ENCODE measurements at places on chromosomes 7 and 10.

- DNase-seq: no peak
Observed at GRCh38 chr10:51371743-51372142, 297.5 kb downstream of the PRKG1 start.

DNA sequence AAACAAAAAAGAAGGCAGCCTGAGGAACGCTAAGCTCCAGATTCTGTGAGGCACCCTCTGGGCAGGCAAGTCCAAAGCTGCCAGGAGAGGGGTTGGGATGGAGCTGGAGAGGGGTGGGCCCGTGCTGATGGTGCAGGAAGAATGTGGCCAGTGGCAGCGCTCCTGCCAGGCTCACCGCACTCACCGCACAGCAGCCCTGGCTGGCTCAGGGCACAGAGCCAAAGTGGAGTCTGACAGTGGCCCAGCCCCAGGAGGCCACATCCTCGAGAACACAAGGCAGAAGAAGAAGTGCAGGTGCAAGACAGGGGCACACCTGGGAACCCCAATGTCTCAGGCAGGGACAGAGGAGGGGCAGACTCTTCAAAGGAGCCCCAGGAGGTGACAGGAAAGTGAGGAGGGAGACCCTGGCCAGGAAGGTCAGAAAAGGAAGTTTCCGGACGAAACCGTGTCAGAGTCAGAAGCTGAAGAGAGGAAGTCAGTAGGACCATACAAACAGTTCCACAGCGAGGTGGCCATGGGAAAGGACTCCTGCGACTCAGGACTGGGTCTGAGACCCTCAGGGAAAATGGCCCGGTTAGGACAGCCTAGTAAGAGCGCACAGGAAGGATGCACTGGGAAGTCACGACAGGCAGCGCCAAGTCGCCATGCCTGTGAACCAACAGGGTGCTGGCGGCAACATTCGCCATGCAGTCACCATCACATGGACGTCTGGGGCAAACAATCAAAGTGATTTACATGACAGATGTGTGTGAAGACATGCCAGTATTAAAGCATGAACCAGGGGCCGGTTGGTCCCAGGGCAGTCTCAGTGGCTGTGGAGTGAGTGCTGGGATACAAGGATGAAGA, 54.4 kb downstream of the COBL start:
- DNase-seq: no peak

DNA sequence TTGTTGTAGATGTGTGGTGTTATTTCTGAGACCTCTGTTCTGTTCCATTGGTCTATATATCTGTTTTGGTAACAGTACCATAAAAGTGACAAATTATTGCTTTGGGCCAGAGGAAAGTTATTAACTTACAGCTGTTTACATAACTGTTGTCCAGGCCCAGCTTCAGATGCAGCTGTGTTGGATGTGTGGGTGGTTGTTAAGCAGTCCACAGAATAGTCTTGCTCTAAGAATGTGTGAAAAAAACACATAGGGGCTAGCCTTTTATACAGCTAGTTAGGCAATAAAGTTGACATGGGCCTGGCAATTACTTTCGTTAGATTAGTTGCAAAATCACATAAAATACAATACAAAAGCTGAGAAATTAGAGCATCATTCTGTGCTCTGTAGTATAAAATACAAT, 31.9 kb downstream of the DLD start:
- no peak for DNase-seq

DNA sequence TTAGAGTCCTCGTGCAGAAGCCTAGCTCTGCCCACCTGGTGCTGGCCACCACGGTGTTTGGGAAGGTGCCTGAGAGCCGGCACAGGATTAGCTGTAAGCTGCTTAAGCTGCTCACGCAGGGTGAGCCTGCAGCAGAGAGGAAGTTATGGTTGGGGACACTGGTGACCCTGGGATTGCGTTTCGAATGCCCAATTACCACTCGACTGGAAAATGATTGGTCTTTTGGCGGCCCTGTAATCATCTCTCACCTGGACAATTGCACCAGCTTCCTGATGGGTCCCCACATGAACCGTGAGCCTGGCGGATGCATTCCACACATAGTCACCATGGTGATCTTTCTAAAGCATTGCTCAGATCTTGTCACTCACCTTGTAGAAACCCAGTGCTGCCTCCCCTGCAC, 442.3 kb upstream of the ZMIZ1 start:
- no peak for DNase-seq

DNA sequence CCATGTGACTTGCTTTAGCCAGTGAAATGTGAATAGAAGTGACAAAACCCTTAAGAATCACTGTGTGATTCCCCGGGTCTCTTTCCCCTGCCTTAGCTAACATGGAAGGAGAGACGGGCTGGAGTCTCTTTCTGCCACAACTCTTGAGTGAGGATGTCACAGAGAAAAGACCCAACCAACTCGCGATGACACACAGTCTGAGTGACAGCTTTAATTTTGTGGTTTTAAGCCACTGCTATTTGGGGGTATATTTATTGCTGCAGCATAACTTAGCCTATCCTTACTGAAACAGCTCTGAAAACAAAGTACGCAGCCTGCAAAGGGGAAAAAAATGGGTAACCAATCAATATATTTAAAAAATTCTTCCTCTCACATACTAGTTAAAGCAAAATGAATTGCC, 319.4 kb downstream of the CALN1 start:
- no peak for DNase-seq

Measured in AG04449 (cell line).